Stimulated activated CD8-positive, alpha-beta memory T cell treated with anti-CD3 and anti-CD28 coated beads, Interleukin-2, amount 100 ng/mL, for 48 hours (primary cell): ENCODE measurements at places on chromosomes 2 and 18.

GRCh38 chr18:76454418-76454817 is 40.6 kb downstream of the ZNF516 start:
- no peak for DNase-seq

- no peak for DNase-seq
These were observed 345.7 kb downstream of the MTX2 start for GRCh38 chr2:176614930-176615329.

DNA sequence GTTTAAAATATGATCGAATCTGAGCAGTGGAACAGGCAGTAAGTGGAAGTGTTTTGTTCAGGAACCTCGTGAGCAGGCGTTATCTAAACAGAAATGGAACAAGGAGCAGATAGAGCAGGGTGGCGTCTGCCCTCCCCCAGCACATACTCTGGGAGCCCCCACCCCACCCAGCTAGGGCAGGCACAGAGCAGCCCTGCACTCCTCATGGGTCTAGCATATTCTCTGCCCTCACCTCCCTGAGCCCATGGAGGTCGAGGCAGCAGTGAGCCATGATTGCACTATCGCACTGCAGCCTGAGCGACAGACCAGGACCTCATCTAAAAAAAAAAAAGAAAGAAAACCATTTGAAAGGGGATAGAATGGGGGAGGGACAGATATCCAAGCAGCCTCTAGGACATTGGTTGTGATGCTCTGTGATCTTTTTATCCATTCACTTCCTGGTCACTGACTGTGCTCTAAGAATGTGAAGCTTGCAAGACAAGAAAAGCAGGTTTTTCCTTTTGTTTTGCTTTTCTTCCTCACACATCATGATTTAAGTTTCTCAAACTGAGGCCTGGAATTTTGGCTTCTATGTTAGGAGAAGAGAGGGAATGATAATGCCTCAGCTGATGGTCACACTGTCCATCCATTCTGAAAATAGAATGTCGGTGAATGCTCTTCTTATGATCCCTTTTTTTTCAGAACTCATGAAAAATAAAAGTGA is 3.1 kb downstream of the MLPH start:
- DNase-seq: no peak

DNA sequence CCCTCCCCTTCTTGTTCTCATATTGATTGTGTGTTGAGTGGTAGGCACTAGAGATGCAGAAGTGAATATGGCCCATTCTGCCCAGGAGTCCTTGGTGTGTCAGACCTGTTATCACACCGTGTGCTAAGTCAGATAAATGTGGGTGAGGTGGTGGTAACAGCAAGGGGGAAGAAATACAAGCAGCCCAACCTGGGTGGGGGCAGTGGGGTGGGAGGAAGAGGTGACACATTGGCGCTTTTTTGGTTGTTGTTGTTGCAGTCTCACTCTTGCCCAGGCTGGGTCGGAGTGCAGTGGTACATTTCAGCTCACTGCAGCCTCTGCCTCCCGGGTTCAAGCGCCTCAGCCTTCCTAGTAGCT is 12.8 kb downstream of the B3GNT2 start:
- DNase-seq: no peak

- no peak for DNase-seq
These were observed 207.2 kb downstream of the ETAA1 start for GRCh38 chr2:67604360-67604759.

DNA sequence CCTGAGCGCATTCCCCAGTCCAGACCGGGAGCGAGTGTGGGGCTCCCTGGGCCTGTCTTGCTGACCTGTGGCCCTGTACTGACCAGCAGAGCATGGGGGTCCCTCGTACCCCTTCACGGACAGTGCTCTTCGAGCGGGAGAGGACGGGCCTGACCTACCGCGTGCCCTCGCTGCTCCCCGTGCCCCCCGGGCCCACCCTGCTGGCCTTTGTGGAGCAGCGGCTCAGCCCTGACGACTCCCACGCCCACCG is 5.3 kb downstream of the NEU4 start:
- DNase-seq: no peak

DNA sequence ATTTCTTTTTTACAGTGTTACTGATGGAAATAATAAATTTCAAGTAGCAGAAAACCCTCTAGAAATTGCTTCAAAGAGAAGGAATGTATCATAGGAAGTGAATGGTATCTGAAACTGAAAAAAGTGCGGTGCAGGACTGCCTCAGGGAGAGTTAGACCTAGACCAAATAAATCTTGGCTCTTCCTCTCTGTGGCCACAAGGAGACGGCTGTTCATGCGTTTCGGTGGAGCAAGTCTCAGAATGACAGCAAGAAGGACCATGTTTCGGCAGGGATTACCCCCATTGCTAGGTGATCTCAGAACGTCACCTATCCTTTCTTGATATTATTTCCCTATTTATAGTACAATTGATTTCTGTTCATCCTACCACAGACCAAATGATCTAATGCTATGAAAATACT is 522.3 kb downstream of the SOX11 start:
- no peak for DNase-seq
